NCI-H82 (cell line): ENCODE measurements at places on chromosomes 7 and 10.

DNA sequence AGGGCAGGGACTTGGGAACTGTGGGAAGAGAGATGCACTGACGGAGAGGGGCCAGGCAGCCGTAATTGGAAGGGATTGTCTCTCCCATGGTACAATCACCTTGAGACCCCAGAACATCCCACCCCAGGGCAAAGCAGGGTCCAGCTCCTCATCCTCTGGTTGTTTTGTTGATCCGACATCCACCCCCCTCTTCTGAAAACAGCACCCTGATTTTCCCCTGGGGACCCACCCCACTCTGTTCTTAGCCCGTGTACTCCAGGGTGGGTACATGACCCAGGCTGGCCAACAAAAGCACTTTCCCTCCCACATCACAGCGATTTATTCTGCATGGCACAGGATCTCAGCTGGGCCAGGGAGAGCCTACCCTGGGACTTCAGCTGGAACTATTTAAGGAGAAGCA, 14.1 kb downstream of the PDZD7 start:
- no peak for DNase-seq

GRCh38 chr7:12287901-12288300, 76.8 kb downstream of the TMEM106B start:
- DNase-seq = no peak

- no peak for DNase-seq
These were observed 147.5 kb downstream of the RTKN2 start for GRCh38 chr10:62121187-62121530.

DNA sequence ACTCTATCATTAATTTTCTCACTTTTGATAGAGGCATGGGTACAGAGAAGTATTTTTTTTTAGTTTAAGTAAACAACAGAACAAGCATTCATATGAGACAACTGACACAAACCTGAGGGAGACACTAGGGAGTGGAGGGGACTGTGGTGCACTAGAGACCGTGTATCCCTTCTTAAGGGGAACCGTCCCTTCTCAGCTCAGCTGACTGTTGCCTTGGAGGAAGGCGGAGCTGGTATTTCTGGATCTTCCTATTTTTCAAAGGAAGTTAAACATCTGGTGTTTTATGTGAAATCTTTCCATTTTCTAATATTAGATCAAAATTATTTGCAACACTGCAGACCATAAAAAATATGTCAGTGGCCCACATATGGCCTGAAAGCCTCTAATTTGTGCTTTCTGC, 113.6 kb upstream of the MACROH2A2 start:
- DNase-seq = no peak

GRCh38 chr7:128053023-128053422, 21.8 kb upstream of the LRRC4 start:
- peak; percentile 85 for DNase-seq

GRCh38 chr10:81215498-81215897, 659.5 kb upstream of the NRG3 start:
- no peak for DNase-seq

GRCh38 chr10:68047554-68048327, 27.3 kb downstream of the HERC4 start:
- no peak for DNase-seq

- no peak for DNase-seq
These were observed 19.5 kb downstream of the DNAH11 start for GRCh38 chr7:21562385-21562784.

- no peak for DNase-seq
These were observed 84.7 kb downstream of the TMEM178B start for GRCh38 chr7:141158561-141158960.

- DNase-seq = no peak
These were observed 7.1 kb downstream of the TBX20 start for GRCh38 chr7:35246819-35247218.

- DNase-seq = no peak
These were observed 1.5 kb downstream of the MEST start for GRCh38 chr7:130493275-130493873.

GRCh38 chr7:140196361-140197217, 19.8 kb upstream of the KDM7A start:
- no peak for DNase-seq

GRCh38 chr7:154644366-154644765, 358.6 kb downstream of the PAXIP1 start:
- DNase-seq = no peak

GRCh38 chr7:92588561-92588960, 1.6 kb downstream of the FAM133B start:
- peak; percentile 9 for DNase-seq
